ENCODE measurements at places on chromosomes 2 and 18.

DNA sequence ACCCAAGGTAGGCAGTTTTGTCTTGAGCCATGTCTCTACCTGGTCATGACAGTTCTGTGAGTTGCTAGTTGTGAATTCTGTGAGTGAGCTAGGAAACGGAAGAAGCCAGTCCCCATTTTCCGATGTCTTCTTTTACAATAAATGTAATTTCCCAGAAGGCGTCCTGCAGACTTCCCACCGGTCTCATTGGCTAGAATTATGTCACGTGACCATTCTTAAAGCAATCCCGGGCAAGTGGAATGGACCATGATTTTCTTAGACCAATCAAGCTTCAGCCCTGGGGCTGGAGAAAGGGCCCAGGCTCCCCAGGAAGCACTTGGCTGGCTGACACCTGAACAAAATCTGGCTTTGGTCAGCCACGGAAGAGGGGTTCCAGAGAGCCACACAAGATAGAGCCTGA, 10.6 kb downstream of the TMEM178A start:
- no peak for DNase-seq

- DNase-seq: no peak
These were observed 89.7 kb downstream of the NPAS2 start for GRCh38 chr2:100909534-100910081.

- DNase-seq: no peak
These were observed 55.4 kb downstream of the REL start for GRCh38 chr2:60936757-60937156.

DNA sequence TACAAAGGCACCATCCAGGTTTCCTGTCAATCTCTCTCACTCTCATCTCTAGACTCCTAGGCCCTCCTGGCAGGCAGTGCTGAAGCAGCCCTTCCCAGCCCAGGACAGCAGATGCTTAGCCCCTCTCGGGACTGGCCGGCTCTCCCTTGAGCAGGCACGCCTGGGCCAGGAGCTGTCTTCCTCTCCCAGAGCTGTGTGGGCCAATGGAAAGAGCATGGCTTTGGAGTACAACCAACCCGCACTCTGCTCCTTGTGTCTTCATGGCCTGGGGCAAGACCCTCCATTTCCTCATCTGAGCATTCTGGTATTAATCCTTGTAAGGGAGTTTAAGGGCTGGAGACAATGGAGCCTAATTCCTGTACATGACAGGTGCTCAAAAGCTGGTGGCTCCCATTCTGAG, 97.2 kb downstream of the CAPN13 start:
- no peak for DNase-seq

- no peak for DNase-seq
These were observed 52.3 kb downstream of the SOS1 start for GRCh38 chr2:39068299-39069135.

- no peak for DNase-seq
These were observed 4.0 kb upstream of the RNF152 start for GRCh38 chr18:61896757-61897156.

DNA sequence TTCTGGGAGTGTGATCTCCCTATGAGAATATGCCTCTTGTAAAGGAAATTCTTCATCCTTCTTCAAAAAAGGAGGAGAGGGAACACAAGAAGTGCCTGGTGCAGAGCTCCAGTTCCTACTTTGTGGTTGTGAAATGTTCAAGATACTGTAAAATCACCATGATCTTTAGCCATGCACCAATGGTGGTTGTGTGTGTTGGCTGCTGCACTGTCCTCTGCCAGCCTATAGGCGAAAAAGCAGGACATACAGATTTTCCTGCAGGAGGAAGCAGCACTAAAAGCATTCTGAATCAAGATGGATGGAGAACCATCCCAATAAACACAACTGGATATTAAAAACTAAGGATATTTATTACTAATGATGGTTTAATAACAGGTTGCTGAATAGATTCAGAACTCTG, 6.2 kb upstream of the KLHL14 start:
- DNase-seq: no peak

Data from COR-L47 (cell line).